Upper lobe of right lung (tissue), 1 donor: ENCODE measurements at places on chromosomes 1 and 21. TPM values are rescaled to one million over a fixed set of nuclear protein-coding genes. Genes with fewer than 3 reads are reported as not detected.
A peak's percentile ranks its signal among the peaks of the same experiment; 100 is the strongest.

GRCh38 chr1:23356471-23357137, 12.5 kb upstream of the HNRNPR start:
- no peak overlapping the region for H3K27ac ChIP-seq
- H3K4me1 ChIP-seq, result no peaks in the 10 kb centered on the region
- DNase-seq, result no peak
- H3K27me3 ChIP-seq, result no peaks in the 10 kb centered on the region
- H3K36me3 ChIP-seq, result peaks cover 10% of the 10 kb centered on the region

DNA sequence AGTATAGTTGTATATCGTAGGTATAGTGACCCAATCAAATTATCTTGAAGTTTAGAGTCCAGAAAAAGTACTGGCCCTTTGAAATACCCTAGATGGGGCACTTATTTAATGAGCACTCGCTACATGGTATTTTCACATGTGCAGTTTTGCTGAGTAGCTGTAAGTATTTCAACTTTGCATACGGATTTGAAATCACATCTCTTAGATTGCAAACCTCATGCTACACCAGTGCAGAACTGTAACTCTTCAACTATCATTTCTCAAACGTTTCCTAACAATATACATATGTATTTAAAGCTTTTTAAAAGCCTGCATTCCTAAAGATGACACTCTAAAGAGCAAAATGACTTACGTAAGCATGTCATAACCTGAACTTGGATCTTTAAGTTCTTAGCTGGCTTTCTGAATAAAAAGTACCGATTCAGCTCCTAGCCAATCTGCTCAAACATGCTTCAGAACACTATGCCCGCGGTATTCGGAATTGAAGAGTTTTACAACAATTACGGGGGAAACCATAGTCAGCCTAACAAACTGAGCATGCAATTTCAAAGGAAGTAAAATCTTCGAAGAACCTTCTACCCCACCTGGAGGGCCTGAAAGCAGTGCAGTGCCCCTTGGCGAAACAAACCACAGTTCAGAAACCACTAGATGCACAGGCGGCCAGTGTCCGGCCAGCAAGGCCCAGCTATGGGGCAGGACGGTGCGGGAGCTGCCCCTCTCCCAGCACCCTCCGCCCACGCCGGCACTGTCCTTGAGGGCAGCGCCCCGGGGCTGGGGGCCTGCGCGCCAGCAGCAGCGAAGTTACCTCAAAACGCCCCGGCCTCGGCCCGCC, 863 bp downstream of the FH start:
- no peaks in the 10 kb centered on the region for H3K36me3 ChIP-seq
- peaks cover 12% of the 10 kb centered on the region for H3K4me1 ChIP-seq
- peak overlapping the region; percentile 85 for H3K4me3 ChIP-seq
- H3K27ac ChIP-seq, result peak overlapping the region; percentile 83

DNA sequence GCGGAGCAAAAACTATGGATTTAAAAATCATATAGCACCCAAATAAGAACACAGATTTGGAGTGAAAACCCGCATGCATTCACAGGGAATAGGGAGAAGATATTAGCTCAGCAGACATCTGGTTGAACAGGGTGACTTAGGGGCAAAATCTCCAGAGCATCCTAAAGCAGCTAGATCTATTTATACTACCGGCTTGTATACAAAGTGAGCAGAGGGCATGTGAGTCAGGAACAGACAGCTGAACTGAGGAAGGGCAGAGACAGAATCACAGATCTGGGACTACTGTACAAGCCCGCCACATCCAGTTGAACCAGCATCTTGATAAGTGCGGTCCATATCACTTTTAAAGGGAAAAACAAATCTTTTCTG, 35.2 kb upstream of the EXOSC10 start:
- no peak overlapping the region for H3K27ac ChIP-seq
- no peaks in the 10 kb centered on the region for H3K27me3 ChIP-seq

The SMCP gene
- not detected for total RNA-seq

The IFNAR2 gene
- 32.4 TPM for total RNA-seq
